ENCODE measurements at places on chromosomes 7 and 10.

- DNase-seq = no peak
Observed at GRCh38 chr10:6148908-6149307, 53.8 kb upstream of the PFKFB3 start.

- peak; percentile 61 for DNase-seq
Observed at GRCh38 chr10:4331150-4331549, 494.9 kb upstream of the AKR1E2 start.

DNA sequence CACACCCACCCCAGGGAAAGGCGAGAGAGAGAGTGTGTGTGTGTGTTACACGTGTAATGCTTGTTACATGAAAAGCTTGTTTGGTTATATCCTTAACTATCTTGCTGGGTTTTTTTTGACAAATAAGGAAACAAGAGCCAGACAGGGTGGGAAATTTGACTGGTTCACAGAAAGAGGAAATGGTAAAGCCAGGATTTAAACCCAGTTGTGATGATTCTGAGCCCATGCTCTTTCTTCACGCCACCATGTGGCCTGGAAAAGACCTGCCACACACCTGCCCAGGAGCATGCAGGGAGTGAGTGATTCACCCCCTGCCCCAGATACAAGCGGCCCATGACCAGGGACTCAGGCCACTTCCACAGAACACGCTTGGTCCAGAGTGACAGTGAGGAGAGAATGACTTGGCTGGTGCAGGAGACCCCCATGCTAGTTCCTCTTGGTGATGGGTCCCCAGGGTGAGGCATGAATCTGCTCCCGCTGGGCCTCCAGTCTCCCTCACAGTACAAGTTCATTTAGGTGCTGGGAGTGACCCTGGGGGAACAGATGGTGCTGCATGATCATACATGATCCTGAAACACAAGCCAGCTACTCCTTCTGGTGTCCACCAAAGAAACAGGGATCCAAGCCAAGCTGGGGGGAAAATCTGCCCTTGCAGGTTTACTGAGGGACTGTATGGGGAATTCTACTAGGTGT lies 21.0 kb upstream of the EIF5AL1 start:
- DNase-seq = no peak

DNA sequence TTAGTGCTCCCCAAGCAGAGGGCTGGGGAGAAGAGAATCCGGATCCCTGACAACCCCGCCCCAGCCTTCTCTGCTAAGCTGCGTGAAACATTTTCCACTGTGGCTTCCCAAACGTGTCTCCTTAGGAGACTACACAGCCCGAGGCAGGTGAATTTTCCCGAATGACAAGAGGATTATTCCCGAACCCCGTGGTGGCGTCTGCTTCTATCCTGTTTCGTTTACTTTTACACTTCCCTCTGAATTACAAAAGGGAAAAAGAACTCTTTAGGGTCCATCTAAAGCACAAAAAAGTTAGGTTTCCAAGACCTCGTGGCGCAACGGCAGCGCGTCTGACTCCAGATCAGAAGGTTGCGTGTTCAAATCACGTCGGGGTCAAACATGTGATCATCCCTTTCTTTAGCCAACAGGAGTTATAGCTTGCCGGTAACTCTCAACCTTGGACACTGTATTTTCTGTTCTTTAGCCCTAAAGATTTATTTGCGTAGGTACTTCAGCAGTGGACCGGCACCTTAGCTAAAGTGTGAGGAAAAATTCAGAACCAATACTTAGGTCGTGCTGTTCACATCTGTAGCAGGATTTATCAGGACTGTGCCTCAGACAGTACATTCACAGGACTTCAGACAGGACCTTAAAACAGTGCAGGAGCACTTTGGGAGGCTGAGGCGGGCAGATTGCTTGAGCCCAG lies 3.2 kb upstream of the ZNF789 start:
- DNase-seq = no peak

DNA sequence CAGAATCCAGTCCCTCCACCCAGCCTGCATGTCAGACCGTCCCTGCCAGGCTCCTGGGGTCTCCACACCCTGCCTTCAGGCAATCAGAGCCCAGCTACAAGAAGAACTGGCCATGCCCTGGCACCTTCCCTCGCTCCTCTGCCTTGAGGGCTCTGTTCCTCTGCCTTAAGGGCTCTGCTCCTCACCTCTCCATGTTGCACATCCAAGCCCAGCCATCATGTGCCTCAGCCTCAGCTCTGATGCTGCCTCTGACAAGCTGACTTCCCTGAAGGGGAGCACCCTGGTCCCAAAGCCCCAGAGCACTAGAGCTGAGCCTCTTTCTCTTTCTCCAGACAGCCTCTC lies 50.3 kb upstream of the ANTXRL start:
- no peak for DNase-seq

DNA sequence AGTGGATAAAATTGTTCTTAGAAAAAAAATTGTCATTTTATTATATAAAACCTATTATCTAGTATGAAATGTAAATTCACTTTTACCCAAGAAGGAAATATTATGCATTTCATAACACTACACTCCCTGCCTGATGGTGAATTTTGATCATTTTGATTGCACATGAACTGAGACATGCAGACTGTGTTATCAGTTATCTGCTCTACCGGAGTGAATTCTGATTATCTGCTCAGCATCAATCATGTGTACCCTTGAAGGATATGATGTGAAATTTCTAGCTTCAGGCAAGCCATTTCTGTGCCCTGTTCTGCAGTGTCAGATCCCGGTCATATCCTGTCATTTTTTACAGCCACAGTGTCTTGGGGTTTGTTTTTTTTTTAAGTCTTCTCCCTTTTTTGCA lies 85.0 kb upstream of the FGL2 start:
- DNase-seq = no peak

GRCh38 chr7:113796557-113796956 lies 122.3 kb downstream of the PPP1R3A start:
- DNase-seq = no peak

DNA sequence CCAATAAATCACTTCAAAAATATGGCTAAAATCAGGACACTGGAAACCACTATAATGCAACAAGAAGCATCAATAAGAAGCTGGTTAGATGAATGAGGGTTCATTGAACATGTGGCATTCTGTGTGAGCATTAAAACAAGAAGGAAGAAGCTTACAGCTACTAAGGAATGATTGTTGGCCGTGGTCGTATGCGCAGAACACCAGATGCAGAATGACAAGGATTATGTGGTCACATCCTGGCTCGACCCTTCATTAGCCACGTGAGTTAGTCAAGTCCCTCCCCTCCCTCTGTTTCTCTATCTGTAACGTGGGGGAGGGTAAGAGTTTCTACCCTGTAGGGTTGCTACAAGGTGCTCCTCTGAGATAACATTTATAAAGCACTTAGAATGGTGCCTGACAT lies 174.3 kb downstream of the ADAM12 start:
- DNase-seq = no peak

DNA sequence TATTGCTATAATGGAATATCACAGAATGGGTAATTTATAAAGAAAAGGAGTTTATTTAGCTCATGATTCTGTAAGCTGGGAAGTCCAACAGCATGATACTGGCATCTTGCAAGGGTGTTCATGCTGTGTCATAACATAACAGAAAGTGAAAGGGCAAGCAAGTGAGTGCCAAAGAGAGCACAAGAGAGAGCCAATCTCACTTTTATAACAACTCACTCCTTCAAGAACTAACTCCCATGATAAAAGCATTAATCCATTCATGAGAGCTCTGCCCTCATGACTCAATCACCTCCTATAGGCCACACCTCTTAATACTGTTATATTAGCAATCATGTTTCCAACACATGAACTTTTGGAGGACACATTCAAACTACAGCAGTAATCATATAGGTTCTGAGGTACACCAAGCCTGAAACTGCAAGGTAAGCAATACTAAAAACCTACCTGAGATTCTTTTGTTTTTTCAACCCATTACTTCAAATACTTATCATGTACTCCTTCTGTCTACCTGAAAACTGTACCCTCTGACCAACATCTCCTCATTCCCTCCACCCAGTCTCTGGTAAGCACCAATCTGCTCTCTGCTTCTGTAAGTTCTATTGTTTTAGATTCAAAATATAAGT lies 219.7 kb downstream of the MTERF1 start:
- no peak for DNase-seq

- DNase-seq = peak; percentile 89
Observed at GRCh38 chr7:134364619-134365037, 47.9 kb upstream of the SLC35B4 start.

DNA sequence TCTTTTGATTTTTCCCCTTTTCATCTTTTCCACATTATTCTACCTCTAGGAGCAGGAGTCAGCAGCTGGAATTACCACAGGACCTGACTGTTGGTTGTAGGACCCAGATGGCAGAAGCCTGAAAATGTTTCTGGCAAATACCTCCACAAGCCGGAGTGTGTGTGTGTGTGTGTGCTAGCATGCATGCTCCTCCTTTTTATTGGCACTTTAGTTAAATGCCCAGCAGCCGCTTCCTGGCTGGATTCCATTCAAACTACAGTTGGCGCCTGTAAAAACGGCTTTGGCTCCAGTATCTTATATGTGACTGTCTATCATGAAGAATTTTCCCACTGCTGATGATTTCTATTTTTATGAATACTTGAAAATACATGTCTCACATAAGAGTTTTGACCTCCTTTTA lies 319.7 kb upstream of the SP4 start:
- DNase-seq = no peak
